ENCODE measurements at places on chromosomes 1 and 21. TPM values are rescaled to one million over a fixed set of nuclear protein-coding genes. Genes with fewer than 3 reads are reported as not detected.

- H3K36me3 ChIP-seq = no peaks in the 10 kb centered on the region
- no peaks in the 10 kb centered on the region for H3K4me1 ChIP-seq
- H3K4me3 ChIP-seq = peak overlapping the region; percentile 57
- no peak for DNase-seq
- peak overlapping the region; percentile 99 for H3K27ac ChIP-seq
These were observed 749 bp downstream of the IBA57 start for GRCh38 chr1:228166170-228166936.

GRCh38 chr1:18998016-18998724, 41.7 kb upstream of the IFFO2 start:
- no peaks in the 10 kb centered on the region for H3K36me3 ChIP-seq
- no peak for DNase-seq
- H3K4me3 ChIP-seq = no peak overlapping the region
- H3K27me3 ChIP-seq = no peaks in the 10 kb centered on the region
- no peaks in the 10 kb centered on the region for H3K4me1 ChIP-seq
- H3K27ac ChIP-seq = no peak overlapping the region

GRCh38 chr1:209651138-209651587, 1.1 kb downstream of the LAMB3 start:
- no peaks in the 10 kb centered on the region for H3K4me1 ChIP-seq
- 0 out of 2 replicates have a peak, but pooled peaks cover 1% of the 10 kb centered on the region for H3K27me3 ChIP-seq
- no peaks in the 10 kb centered on the region for H3K36me3 ChIP-seq
- H3K4me3 ChIP-seq = no peak overlapping the region
- no peak for DNase-seq

DNA sequence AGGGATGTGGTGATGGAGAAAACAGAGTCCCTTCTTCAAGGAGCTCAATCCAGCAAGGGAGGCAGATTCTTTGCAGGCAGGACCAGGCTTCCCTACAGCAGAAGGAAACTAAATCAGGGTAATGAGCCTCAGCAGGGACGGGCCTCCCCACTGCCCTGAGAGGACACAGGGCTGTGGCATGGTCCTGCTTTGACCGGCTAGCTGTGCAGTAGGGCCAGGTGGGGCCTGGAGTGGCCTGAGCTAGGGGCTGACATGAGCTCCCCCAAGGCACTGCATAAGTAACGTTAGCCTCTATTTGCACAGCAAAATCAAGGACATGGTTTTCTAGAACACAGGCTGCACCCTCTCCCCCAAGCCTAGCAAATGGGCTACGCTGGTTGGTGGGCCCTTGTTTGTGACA, 162.9 kb downstream of the RYR2 start:
- H3K36me3 ChIP-seq = no peaks in the 10 kb centered on the region
- no peak for DNase-seq
- no peak overlapping the region for H3K27ac ChIP-seq
- H3K4me3 ChIP-seq = no peak overlapping the region
- no peaks in the 10 kb centered on the region for H3K27me3 ChIP-seq

DNA sequence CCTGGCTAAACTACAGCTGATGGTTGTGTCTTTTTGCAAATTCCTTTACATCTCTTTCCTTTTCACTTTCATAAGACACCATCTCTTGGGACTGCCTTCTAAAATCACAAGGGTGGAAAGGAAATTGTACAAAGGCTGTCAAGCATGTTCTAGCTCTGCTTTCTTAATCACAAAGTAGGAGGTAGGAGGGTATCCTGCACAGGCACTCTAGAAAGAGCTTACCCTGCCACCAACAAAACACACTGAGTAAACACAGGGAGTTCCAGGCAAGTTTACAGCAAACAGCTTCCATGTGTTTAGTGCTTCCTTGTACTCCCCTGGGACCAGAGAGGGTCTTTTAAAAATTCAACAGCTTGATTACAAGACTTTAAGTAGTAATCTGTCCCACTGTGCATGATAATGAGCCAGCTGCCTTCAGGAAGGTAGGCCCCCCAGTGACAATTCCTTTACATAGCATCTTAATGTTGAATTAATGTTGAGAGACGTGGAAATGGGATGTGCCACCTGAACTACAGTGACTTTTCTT, 2.4 kb downstream of the PLPP3 start:
- H3K27ac ChIP-seq = no peak overlapping the region
- DNase-seq = no peak

- H3K4me1 ChIP-seq = no peaks in the 10 kb centered on the region
- H3K36me3 ChIP-seq = no peaks in the 10 kb centered on the region
- H3K27ac ChIP-seq = no peak overlapping the region
- no peak overlapping the region for H3K4me3 ChIP-seq
These were observed 17.3 kb upstream of the TRIM67 start for GRCh38 chr1:231144416-231145193.

- peaks cover 16% of the 10 kb centered on the region for H3K36me3 ChIP-seq
- no peak overlapping the region for H3K27ac ChIP-seq
- DNase-seq = no peak
- H3K4me1 ChIP-seq = no peaks in the 10 kb centered on the region
These were observed 51.9 kb downstream of the DHX9 start for GRCh38 chr1:182890927-182891610.

DNA sequence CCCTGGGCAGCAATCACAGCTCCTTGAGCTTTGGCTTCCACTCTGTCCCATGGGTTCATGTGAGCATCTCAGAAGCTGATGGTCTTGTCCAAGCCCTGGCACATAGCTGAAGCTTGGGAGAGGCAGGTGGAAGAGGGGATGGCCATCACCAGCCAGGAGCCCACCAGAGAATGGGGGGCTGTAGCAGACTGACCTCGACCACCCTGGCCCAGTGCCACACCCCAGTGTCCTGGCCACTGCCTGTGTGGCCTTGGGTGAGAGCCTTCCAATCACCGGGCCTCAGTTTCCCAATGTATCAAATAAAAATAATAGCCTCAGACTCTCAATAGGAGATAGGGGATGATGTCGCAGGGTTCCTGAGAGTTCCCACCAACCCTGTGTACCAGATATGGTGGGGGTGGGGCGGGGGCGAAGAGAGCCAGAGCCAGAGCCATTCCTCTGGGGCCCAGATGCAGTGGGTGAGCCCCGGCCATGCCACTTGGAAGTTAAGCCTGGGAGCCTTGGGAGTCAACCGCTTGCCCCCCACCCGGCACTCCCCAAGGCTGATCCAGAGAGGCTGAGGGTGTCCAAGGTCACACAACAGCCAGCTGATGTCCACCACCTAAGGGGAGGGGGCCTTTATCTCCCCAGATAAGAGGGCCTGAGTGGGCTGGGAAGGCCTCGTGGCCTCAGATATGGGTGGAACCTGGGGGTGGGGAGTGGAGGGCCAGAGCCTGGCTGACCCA, 9.3 kb upstream of the EDN2 start:
- no peak overlapping the region for H3K4me3 ChIP-seq
- peaks cover 21% of the 10 kb centered on the region for H3K4me1 ChIP-seq
- DNase-seq = no peak
- H3K36me3 ChIP-seq = no peaks in the 10 kb centered on the region
- H3K27ac ChIP-seq = no peak overlapping the region

GRCh38 chr1:27010226-27010994, 2.2 kb downstream of the TENT5B start:
- peaks cover 36% of the 10 kb centered on the region for H3K4me1 ChIP-seq
- no peaks in the 10 kb centered on the region for H3K27me3 ChIP-seq
- H3K4me3 ChIP-seq = peak overlapping the region; percentile 100
- 0 out of 2 replicates have a peak overlapping the region, but pooled peaks have one; percentile 70 for H3K27ac ChIP-seq
- H3K36me3 ChIP-seq = peaks cover 10% of the 10 kb centered on the region

GRCh38 chr21:36551731-36552433, 72.0 kb upstream of the CLDN14 start:
- DNase-seq = no peak
- H3K27me3 ChIP-seq = no peaks in the 10 kb centered on the region
- no peaks in the 10 kb centered on the region for H3K4me1 ChIP-seq
- no peak overlapping the region for H3K27ac ChIP-seq

GRCh38 chr1:43367026-43367903, 546 bp downstream of the ELOVL1 start:
- 0 out of 2 replicates have a peak overlapping the region, but pooled peaks have one; percentile 20 for H3K27ac ChIP-seq
- DNase-seq = peak; percentile 60
- H3K36me3 ChIP-seq = peaks cover 4% of the 10 kb centered on the region
- H3K4me1 ChIP-seq = peaks cover 4% of the 10 kb centered on the region
- peak overlapping the region; percentile 53 for H3K4me3 ChIP-seq

- no peak overlapping the region for H3K4me3 ChIP-seq
- no peaks in the 10 kb centered on the region for H3K36me3 ChIP-seq
- H3K27me3 ChIP-seq = no peaks in the 10 kb centered on the region
- DNase-seq = no peak
- H3K27ac ChIP-seq = no peak overlapping the region
These were observed 1063.4 kb downstream of the PLA2G4A start for GRCh38 chr1:187891993-187892682.

FCGR1A gene
- not detected for total RNA-seq

F13B gene
- not detected for total RNA-seq
